NCI-H1105 treated with DMSO at 0.1 percent for 48 hours (cell line): ENCODE measurements at places on chromosomes 5 and 9.

DNA sequence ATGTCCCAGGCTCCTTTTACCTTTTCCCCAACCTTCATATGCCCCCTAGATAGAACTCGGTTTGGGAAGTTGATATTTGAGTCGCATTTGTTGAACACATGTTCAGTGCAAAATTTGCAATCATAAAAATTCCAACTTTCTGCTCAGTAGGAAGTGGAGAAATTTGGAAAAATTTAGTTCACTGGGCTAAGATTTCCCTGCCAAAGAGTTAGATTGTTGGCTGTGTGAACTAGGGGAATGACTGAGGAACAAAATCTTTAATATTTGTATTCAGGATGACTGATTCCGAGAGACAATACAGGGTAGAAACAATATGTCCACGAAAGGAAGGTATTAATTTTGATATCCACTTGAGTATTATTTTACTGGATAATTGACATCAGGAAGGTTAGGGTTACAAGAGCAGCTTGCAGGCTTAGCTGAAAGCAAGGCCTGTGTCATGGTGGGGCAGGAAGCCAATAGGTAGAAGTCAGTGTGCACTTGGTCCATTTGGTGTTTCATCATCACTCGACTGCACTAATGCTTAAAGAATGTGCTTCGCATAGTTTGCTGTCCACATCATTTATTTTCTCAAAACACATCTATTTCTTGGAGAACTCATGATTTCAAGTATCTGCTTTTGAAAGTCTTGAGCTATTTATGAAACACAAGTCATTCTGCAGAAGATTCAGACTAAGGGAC, 59.4 kb upstream of the GNA14 start:
- no peak for DNase-seq

DNA sequence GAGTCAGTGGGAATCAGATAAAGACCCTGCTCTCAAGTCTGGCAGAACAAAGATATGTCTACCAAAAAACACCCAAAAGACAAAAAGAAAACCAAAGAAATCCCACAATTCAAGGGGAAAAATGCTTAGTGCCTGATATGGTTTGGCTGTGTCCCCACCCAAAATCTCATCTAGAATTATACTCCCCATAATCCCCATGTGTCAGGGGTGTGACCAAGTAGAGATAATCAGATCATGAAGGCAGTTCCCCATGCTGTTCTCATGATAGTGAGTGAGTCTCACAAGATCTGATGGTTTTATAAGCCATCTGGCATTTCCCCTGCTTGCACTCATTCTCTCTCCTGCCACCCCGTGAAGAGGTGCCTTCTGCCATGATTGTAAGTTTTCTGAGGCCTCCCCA, 13.4 kb downstream of the FBXO10 start:
- DNase-seq = no peak

- no peak for DNase-seq
Measured at GRCh38 chr9:136235171-136235570, 10.4 kb downstream of the QSOX2 start.

- DNase-seq = no peak
Measured at GRCh38 chr9:6219981-6220380, 4.4 kb downstream of the IL33 start.

DNA sequence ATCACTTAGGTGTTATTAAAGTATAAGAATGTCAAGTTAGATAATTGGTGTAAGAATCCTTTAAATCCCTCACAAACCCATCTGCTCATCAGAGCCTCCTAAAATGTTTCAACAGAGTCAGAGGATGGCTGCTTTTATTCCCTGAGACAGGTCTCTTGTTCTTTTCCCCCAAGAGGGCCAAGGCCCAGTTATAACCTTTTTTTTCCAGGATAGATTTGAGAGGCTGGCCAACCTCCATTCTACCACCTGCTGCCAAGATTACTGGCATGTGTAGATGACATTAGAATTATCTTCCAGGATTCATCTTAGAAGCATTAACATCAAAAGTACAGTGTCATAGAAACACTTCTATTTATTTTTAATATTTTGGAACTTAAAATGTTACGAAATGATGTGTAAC, 305.1 kb downstream of the TRPM3 start:
- no peak for DNase-seq

DNA sequence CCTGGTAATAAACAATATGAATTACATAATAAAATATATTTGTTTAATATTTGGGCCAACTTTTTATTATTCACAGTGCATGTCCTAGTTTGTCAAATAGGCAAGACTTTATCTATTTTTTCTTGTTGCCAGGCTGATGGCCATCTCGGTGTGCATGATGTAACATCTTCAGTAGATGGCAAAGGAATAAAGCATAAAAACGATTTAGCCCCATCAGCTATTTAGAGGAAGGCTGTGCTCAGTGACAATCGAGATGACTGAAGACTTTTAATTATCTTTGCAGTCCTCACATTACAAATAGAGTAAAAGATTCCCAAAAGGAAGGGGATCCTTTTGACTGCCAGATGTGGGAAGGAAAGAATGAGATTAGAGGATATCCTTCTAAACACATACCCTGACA, 358.5 kb downstream of the PTPRD start:
- no peak for DNase-seq

GRCh38 chr9:36214571-36214970, 23.9 kb downstream of the CLTA start:
- no peak for DNase-seq

DNA sequence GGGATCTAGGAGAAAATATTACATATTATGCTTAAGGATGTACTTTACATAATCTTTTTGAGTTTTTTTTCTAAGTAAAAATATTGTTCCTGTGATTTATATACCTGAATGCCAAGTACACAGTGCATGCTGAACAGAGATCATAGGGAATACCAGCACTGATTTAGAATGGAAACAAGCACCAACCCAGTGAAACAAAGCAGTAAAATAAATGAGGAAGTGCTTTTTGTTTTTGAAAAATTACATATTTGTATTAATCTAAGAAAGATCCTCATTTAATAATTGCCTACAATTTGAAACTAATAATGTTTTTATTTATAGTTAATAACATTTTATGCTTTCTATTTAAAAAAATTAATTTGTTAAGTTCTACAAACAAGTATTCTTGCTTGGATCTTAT, 18.0 kb downstream of the GARNL3 start:
- DNase-seq = no peak

- DNase-seq = no peak
Measured at GRCh38 chr9:19281801-19282200, 51.3 kb downstream of the DENND4C start.

- DNase-seq = no peak
Measured at GRCh38 chr5:131622633-131623032, 12.4 kb downstream of the RAPGEF6 start.

- DNase-seq = no peak
Measured at GRCh38 chr5:179536676-179537075, 13.7 kb upstream of the RUFY1 start.

DNA sequence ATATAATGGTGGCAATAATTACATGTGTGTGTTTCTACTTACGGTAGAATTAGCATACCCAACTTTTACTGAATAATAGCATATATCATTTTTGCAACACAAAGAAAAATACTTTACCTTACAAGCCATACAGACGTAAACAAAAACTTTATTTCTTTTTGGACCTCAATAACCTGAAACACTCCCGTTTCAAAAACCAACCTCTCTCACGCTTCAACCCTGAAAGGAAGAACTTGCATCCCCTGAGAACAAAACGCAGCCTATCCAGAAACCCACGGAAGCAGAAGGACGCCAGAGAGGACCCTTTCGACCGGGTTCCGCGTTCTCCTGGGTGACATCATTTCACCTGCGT, at the start of gene RNF38:
Gene RNF38, minus strand, starts transcription at position 290 of the 352 bp plus-strand sequence. Its CDS starts 161 bp downstream, at position 129.
- DNase-seq = no peak

GRCh38 chr5:149849966-149850910, 94.4 kb downstream of the PDE6A start:
- DNase-seq = no peak

- DNase-seq = no peak
Measured at GRCh38 chr5:151406322-151406947, 41.0 kb upstream of the SLC36A1 start.
